Stimulated activated CD8-positive, alpha-beta memory T cell treated with anti-CD3 and anti-CD28 coated beads, Interleukin-15, amount 100 ng/mL, for 4 hours (primary cell): ENCODE measurements at places on chromosomes 5 and 9.

GRCh38 chr5:139076111-139076510 is 122.1 kb downstream of the SIL1 start:
- DNase-seq = no peak

DNA sequence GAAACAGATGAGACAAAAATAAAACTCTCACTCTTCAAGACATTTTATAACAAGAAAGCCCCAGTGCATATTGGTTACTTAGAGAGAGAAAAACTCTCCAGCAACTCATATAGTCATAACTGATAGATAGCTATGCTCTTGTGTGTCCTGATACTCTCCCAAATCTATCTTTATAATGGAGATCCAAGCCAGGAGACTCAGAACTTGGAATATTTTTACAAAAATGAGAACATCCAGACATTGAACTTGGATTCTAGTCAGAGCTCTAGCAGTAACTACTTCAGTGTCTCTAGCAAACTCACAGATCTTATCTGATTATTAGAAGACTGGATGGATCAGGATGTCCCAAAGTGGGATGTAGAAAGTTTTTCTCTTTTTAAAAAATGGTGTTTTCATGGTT is 412.7 kb upstream of the BRINP1 start:
- no peak for DNase-seq

DNA sequence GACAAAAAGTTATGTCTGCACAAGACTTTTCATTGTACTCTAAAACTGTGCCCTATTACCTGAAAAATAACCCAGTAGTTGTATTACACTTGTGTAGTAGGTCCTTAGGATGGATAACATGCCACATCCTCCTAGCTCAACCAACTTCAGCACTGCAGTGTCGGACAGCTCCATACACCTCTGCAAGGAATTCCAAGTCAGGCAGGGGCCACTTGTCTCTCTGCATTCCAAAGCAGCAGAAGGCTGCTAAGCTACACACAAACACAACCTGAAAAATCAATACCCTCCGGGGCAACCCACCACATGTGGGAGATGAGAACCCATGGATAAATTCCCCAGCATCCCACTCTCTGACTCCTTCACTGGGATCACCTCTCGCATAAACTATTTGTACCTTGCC is 50.2 kb downstream of the MED10 start:
- no peak for DNase-seq

- no peak for DNase-seq
Measured at GRCh38 chr5:113380807-113381326, 53.9 kb downstream of the TSSK1B start.

DNA sequence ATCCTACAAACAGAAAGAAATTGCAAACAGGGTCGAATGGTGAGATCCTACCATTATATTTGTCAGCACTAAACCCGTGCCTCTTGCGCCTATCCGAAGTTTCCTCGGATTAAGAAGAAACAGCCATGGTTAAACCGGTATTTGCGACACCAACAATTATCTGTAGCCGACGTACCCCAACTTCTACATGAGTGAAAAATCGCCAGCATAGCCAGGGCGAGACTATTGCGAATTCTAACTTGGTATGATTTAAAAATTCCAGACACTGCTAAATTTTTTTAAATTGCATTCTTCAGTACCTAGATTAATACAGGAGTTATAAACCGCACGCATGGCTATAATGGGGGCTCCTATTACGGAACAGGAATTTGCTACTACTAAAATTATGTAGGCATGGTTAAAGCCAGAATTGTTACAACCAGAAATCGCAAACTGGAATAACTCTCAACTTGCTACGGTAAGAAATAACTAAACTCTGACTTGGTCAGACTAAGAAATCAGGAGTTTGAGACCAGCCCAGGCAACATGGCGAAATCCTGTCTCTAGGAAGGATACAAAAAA is 25.3 kb upstream of the ANXA2R start:
- no peak for DNase-seq

DNA sequence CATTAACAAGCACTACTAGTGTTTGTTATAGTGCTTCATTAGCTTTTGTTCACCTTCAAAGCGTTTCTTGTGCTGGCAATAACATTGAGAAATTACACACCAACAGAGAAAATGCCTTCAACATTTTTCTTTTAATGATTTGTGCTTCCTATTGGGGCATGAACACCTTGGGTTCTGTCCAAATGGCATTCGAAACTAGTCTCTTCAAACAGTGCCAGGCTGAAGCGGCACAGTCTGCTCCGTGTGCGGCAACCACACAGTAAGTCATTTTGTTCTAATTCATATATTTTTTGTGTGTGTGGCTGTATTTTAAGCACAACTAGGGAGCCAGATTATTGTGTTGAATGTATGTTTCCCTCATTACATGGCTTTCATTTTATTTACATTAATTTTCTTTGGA is 414.7 kb upstream of the SGCD start:
- DNase-seq = no peak

- no peak for DNase-seq
Measured at GRCh38 chr5:129899454-129899853, 4.8 kb upstream of the CHSY3 start.

GRCh38 chr5:42547141-42547540 is 123.9 kb downstream of the GHR start:
- DNase-seq = no peak

GRCh38 chr5:65721050-65721719 is 724 bp downstream of the SGTB start:
- no peak for DNase-seq

GRCh38 chr5:100165309-100165708 is 369.9 kb upstream of the FAM174A start:
- DNase-seq = no peak

- DNase-seq = no peak
Measured at GRCh38 chr5:139294374-139295165, 1.0 kb downstream of the MATR3 start.

DNA sequence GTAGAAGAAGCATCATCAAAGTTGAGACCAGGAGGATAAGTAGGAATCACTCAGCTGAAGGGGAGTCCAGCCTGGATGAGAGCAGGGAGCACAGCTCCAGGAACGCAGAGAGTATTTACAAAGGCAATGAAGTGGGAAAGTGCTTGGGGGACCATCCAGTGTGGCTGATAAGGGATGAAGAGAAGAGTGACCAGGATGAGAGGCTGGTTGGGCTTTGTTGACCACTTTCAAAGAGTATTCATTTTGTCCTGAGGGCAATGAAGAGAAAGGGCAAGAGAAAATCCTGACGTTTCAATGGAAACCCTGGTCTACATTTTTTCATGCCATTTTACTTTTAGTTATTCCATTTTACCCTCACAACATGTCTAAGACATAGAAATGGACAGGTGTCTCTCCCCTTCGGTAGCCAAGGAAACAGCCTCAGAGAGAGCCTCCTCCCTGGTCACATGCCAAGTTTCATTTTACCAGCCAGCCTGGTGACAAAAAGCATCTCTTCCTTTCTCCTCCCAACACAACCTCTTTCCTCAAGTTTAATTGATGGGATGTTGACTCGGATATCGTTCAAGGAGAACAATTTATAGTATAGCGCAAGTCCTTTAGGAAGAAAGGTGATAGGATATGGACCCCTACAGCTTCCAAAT is 492.7 kb upstream of the CLINT1 start:
- DNase-seq = no peak

GRCh38 chr9:104094534-104095015 is 466 bp downstream of the SMC2 start:
- no peak for DNase-seq

DNA sequence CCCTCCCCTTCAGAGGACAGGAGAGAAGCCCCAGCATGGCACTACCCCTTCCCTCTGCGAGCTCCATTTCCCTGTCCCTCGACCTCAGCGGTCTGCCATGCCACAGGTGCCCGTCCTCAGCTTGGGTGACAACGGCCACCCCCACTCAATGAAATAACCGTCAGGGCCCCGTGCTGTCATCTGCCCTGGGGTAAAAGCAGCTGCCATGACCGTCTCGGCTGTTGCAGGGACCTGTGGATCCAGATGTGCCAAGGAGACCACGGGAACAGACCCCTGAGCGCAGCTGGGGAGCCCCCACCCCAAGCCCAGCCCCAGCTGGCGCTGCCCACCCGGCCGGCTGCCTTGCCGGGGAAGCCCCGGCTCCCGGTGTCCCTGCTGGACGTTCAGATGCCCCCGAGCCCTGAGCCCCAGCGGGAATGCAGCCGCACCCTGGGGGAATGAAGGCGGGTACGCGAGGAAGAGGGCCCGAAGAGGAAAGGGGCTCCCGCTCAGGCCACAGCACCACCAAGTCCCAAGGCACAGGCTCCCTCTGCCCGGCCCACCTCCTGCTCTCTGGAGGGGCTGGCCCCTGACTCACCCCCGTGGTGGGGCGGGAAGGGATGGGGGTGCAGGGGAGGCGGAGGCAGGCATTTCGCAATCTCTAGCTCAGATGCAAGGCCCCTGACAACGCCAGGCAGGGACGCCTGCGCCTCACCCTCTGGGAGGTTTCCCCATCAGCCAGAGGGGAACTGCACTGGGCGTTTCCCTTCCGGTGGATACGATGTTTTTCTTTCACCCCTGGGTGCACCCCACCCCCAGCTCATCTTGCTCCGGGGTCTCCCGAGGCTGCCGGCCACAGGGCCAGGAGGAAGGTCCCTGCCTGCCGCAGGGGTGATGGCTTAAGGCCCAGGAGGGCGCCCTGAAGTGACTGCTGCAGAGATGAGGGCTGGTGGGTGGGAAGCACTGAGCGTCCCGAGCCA is 49.2 kb downstream of the NACC2 start:
- DNase-seq = no peak

GRCh38 chr5:91183743-91184142 is 199.4 kb downstream of the ARRDC3 start:
- DNase-seq = no peak

DNA sequence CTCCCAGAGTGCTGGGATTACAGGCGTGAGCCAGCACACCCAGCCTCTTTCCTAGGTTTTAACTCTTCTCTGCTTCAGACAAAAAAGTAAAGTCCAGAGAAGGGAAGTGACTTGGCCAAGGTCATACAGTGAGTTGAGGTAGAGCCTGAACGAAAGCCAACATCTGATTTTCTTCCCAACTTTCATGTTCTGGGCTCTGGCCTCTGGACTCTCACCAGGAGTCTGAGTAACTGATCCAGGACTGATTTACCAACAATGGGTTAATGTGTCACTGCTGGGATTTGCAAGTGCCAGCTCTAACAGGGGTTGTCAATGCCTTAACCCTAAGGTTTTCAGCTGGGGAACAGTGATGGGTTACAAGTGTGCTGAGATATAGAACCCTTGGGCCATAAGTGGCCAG is 32.2 kb upstream of the LARP1 start:
- DNase-seq = no peak

- DNase-seq = no peak
Measured at GRCh38 chr9:36866840-36867239, 167.2 kb downstream of the PAX5 start.

GRCh38 chr5:1736065-1736464 is 63.6 kb downstream of the MRPL36 start:
- no peak for DNase-seq

GRCh38 chr5:150208187-150209098 is 18.6 kb downstream of the SLC6A7 start:
- no peak for DNase-seq

DNA sequence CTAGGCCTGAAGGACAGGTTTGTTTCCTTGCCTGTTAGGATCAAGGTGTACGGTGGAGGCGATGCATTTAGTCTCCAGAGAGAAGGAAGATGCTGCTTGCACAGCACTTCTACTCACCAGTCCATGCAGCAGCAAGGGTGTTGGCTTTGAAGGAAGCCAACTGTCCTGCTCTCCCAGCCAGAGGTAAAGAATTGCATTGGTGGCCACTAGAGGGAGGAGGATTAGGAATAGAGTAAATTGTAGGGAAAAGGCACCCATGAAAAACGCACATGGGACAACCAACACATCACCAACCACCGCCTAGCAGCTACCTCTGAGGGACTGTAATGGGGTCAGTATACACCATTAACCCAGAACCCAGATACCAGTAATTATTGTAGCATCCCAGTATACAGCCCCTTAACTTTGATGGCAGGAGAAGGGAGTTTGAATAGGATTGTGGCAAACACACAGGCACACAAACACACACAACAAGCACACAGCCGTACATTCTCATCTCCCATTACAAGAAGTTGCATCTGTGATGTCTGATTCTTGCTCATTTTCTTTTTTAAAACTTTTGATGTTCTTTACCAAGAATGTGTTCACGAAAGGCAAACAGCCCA is 267.7 kb downstream of the ADAMTS6 start:
- no peak for DNase-seq
